ENCODE measurements at places on chromosomes 7 and 10.

DNA sequence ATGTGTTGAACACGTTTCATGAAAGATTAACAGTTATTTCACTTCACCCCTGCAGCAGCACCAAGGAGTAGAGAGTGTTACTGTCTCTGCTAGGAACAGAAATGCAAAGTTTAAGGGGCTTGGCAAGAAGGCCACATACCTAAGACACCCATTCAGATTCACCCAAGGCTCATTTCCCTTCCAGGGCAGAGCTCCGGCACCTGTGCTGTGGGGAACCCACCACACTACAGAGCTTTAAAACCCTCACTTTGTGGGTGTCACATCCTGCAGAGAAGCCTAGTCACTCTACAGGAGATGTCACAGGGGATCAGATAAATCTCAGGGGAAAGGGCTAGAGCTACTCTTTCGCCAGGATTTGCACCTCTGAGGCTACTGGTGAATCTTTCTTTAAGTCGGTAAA, 176.1 kb upstream of the KLF6 start:
- DNase-seq = peak; percentile 50

GRCh38 chr7:108001764-108002725, 916 bp downstream of the LAMB1 start:
- DNase-seq = no peak

DNA sequence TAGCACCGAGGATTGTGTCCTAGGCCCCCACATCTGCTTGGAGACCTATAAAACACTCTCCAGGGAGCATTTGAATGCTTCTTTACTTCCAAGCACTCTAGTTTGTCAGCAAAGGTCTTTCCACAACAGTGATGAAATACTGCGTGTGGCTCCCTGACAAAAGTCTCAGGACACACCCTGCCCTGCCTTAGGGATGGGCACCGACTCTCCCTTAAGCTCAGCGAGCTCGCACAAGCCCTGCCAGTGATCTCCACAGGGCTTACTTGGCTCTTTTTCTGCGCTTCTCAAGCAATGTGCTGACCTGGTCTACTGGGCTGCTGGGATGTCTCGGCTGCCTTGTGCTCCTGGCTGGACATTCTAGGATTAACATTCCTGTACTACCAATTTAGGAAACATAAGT, 84.3 kb upstream of the MPP7 start:
- no peak for DNase-seq

- DNase-seq = no peak
These were observed 225.2 kb upstream of the TAC1 start for GRCh38 chr7:97506728-97507127.

DNA sequence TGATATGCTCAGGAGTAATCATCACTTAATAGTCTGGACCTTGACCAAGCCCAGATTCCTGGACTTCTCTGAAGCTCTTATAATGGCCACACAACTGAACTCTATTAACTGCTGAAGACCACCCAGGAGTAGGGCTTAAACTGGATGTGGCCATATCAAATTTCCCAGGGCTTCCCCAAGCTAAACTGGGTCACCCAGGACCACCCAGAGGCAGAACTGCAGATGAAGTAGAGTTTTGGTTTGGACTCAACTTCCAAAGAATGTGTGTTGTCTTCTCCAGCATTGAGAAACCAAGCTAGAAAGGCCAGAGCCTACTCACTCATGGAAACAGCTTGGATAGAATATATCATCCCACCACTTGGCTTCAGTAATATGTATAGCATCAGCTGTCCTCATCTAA, 358.2 kb upstream of the MEOX2 start:
- no peak for DNase-seq

DNA sequence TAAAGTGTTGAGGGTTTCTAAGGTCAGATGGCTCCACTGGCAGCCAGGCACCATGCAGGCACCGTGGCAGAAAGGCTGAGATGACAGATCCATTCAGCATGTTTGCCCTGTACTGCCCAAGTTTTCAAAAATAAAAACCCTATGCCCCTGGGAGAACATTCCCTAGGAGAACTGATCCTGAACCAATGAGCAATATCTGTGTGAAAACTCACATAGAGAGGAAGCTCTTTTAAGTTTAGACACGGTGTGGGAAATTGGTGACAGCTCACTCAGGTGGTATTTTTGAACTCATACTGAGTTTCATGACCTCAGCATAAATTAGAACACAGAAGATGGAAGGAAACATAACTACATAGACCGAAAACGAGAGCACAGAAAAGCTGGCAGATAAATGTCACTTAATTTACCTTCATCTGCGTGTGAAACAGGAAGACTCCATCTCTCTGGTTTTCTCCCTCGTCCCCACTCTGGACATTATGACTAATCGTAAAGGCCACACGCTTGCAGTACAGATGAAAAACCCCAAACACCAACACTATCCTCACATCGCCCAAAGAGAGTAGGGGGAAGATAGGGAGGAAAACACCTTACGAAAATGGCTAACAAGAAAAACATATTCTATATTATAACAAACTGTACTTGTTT, 127.8 kb downstream of the ICA1 start:
- no peak for DNase-seq

GRCh38 chr10:61628151-61628874, 34.4 kb upstream of the CABCOCO1 start:
- no peak for DNase-seq

- peak; percentile 23 for DNase-seq
These were observed 18.6 kb downstream of the PFKFB3 start for GRCh38 chr10:6221192-6221940.

- DNase-seq = no peak
These were observed 21.1 kb upstream of the HSPA12A start for GRCh38 chr10:116763440-116763839.

DNA sequence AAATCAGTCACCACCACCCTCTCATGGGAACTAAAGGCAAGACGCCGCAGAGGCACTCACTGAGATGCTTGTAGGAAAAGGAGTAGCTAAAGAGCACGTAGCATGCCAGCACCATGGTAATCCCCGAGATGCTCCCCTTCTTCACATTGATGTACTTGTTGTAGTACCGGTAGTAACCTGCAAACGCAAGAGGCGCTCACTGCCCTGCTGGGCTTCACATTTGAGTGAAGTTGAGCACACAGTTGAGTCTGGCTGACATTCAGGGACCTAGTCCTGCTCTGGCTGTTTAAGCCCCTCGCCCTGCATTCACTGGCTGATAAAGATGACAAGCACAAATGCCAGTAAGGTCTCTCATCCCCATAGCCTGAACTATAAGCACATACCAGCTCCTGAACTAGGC, 6.9 kb downstream of the ATP5MF start:
- DNase-seq = peak; percentile 27

GRCh38 chr10:61730671-61731070, 67.9 kb downstream of the CABCOCO1 start:
- no peak for DNase-seq

- DNase-seq = no peak
These were observed 191.7 kb upstream of the C7orf33 start for GRCh38 chr7:148398844-148399365.

DNA sequence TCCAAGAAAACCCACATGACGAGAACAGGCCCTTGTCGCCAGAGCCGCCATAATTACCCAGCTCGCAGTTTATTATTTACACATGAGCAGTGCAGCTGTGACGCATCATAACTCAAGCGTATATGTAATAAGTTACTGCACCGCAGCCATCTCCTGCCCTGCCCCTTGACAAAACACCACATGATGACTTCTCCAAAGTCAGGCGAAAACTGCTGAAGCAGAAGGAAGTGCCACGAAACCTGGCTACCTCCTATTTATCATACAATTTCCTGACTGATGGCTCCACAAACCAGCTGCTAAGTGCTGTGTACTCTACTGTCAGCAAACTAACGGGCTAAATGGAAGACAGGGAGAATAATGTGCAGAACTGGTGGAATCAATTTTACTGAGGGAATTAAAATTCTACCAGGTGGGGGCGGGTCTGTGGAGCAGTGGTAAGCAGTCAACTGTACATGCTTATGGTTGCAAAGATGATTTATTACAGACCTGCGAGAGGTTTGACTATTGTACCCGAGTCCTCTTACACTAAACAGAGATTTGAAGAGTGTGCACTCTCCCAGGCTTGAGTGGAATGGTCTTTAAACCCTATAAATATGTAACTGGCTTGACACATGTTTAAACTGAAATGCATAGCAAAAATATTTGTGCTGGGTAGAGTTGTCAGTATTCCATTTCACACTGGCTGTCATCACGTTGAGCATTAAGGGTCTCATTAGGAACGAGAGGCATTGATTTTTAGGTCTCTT, 156.0 kb downstream of the GLI3 start:
- no peak for DNase-seq

DNA sequence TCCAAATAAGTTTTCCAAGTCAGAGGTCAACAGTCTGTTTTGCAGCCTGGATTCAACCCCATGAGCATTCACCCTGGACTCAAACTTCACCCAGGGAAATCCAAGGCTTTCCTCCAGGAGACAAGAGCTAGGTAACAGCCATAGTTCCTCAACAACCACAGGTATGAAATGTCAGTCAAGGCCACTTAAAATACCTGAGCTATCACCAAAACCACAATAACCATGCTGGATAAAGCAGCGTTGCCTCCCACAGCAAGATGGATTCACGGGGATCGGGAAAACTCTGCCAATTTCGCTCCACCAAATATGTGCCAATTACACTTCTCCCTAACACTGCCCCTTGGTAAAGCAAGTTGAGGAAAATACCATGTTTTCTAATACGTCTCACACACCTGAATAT, 444.1 kb upstream of the KLF6 start:
- DNase-seq = no peak

- DNase-seq = no peak
These were observed at the start of gene ACSL5 for GRCh38 chr10:112373912-112374338. TSS of gene ACSL5 (plus strand) at chr10:112374116. CDS start at chr10:112394947, 20,831 bp downstream.

DNA sequence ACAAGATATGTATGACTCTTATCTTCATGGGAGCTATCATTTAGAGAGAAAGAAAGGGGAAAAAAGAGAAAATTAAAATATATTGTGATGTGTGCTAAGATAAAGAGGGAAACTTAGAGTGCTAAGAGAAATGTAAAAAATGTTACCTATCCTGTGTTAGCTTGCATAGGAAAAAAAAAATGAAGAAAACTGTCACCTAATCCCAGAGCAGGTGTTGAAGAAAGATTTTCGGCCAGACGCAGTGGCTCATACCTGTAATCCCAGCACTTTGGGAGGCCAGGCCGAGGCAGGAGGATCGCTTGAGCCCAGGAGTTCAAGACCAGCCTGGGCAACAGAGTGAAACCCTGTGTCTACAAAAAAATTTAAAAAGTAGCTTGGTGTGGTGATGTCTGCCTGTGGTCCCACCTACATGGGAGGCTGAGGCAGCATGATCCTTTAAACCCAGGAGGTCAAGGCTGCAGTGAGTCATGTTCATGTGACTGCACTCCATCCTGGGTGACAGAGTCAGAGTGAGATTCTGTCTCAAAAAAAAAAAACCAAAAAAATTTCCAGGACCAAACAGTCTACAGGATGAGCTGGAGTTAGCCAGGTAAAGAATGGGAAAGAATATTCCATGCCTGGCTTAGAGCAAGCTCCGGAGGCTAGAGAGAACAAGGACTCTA, 2.4 kb upstream of the MKLN1 start:
- no peak for DNase-seq

- no peak for DNase-seq
These were observed 404.3 kb upstream of the LRRTM3 start for GRCh38 chr10:66521506-66521905.

DNA sequence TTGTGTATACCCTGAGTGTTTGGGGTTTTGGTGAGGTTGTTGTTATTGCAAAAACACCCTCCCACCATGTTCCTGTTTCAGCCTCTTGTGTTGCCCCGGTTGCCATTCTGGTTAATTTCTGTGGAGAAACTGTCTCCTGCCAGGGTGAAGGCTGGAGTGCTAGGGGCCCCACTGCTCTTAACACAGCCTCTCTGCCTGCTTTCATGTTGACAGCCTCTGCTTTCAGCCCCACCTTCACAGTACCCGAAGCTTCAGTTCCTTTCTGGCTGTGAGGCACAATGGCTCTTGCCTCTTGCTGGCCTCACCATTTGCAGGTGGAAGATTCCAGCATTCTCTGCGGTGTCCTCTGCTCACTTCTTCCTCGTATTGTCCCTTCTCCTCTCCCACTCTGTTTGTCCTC, 19.2 kb downstream of the SLC18A2 start:
- no peak for DNase-seq

DNA sequence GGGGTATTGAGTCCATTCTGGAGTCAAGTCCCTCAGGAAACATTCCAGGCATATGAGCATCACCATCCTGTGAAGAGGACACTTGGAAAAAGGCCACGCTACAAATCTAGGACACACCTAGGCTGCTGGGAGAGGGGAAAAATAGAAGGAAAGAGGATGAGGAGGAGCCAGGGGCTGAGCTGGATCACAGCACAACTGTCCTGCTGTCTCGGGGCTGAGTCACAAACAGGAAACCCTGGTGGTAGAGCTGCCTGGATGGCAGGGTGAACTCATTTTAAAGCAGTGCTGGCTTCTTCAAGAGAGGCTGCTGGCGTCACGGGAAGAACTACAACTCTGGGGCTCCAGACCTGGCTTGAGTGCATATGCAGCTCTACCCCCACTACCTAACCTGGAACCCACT, 151.5 kb downstream of the RNF216 start:
- peak; percentile 41 for DNase-seq

GRCh38 chr10:30007406-30007805, 52.0 kb downstream of the JCAD start:
- no peak for DNase-seq

- DNase-seq = no peak
These were observed 104.2 kb upstream of the CDCA7L start for GRCh38 chr7:22049766-22050500.

GRCh38 chr10:25300073-25300472, 125.3 kb downstream of the GPR158 start:
- no peak for DNase-seq

DNA sequence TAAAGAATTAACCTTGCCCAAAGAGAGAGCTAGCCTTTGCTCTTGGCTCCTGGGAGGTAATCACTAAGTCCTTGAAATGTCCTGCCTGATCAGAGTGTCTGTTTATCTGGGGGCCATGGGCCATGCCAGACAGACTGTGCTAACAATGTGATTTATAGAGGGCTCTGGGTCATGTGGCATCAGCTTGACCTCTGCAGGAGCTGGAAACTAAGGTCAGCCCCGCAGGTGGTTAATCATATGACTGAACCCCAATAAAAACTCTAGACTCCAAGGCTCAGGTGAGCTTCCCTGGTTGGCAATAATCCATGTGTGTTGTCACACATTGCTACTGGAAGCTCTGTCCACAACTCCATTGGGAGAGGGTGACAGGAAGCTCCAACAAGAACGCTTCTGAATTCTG, 47.5 kb downstream of the NDUFB2 start:
- DNase-seq = no peak

- DNase-seq = no peak
These were observed 96.9 kb upstream of the ZNF438 start for GRCh38 chr10:31128536-31128935.

GRCh38 chr7:94612661-94613060, 43.3 kb downstream of the SGCE start:
- no peak for DNase-seq

- no peak for DNase-seq
These were observed 33.1 kb upstream of the EGFR start for GRCh38 chr7:54985426-54986330.

GRCh38 chr7:138625849-138626230, 75.3 kb downstream of the SVOPL start:
- no peak for DNase-seq

- no peak for DNase-seq
These were observed 59.1 kb downstream of the NRF1 start for GRCh38 chr7:129670656-129671055.

- DNase-seq = no peak
These were observed 164.2 kb upstream of the ITGB1 start for GRCh38 chr10:33122014-33122809.
